ENCODE measurements at places on chromosomes 5 and 9.
A peak's percentile ranks its signal among the peaks of the same experiment; 100 is the strongest.

DNA sequence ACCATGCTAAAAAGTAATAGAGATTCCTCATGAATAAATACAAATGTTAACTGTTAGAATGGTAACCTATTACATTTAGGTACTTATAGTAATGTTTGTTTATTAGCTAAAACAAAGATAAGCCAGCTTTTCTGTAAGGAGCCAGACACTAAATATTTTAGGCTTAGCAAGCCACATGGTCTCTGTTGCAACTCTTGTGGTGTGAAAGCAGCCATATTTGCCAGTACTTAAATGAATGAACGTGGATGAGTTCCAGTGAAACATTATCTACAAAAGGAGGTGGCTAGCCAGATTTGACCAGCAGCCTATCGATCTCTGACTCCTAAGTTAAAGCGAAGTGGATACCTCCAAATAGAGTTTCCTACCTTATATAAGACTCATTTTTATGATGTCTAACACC, 331.6 kb downstream of the CDH12 start:
- no peak for DNase-seq

- no peak for DNase-seq
Measured at GRCh38 chr5:94433397-94434163, 184.8 kb downstream of the KIAA0825 start.

DNA sequence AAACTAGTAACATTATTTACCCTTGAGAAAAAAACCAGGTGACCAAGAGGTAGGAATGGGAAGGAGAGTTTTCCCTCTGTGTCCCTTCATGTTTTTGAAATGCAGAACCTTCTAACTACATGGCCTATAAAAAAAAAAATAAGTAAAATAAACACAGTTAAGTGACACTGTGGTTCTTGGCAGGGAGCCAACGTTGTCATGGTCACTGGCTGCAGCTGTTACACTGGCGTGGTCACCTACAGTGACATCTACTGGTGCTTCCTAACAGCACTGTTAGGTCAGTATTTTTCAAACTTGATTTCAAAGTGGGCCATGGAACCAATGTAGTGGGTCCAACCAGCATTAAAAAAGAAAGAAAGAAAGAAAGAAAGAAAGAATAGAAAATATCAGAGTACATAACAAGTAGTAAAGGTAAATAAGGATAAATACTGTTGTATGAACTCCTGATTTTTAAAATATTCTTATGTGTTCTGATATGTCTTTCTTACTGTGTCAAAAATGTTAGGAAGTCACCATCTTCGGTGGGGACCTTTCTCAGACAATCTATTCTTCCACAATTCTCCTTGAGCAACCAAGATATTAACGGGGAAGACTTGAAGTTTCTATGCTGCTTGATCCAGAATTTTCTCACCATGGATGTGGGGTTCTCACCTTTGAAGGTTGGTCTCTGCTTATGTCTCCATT, 59.1 kb upstream of the PJA2 start:
- peak; percentile 96 for DNase-seq

DNA sequence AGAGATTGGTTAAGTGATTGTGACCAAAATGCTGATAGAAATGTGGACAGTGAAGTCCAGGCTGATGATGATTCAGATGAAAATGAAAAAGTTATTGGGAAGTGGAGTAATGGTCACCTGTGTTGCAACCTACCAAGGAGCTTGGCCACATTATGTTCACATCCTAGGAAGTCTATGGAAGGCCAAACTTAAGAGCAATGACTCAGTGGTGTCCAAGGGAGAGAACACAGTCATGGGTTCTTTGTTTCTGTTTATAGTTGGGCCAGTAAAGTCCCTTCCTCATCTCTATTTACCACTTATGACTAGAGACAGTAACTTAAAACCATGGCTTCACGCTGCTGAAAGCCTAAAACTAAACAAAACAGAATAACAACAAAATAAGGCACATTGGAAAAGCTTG, 555.3 kb upstream of the DAB2 start:
- DNase-seq: no peak

GRCh38 chr5:133842846-133843611, 125.4 kb downstream of the C5orf15 start:
- no peak for DNase-seq
